ENCODE measurements at places on chromosomes 5 and 9.

DNA sequence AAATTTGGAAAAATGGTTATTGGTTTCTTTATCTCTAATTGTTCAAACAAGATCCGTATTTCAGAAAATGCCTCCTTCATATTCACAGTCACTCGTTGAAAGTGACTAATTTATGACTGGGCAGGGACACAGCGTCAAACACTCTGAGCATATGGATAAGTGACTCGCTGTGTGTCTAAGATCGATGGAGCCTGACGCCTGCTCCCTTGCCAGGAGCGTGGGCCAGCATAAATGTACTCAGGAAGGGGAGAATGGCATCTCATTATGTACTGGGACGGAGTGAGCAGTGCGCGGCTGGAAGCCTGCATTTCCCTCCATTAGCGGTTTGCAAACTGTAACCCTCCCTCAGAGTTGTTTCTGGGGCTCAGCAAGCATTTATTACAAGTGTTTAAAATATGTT, 79.8 kb upstream of the CAST start:
- no peak for DNase-seq

DNA sequence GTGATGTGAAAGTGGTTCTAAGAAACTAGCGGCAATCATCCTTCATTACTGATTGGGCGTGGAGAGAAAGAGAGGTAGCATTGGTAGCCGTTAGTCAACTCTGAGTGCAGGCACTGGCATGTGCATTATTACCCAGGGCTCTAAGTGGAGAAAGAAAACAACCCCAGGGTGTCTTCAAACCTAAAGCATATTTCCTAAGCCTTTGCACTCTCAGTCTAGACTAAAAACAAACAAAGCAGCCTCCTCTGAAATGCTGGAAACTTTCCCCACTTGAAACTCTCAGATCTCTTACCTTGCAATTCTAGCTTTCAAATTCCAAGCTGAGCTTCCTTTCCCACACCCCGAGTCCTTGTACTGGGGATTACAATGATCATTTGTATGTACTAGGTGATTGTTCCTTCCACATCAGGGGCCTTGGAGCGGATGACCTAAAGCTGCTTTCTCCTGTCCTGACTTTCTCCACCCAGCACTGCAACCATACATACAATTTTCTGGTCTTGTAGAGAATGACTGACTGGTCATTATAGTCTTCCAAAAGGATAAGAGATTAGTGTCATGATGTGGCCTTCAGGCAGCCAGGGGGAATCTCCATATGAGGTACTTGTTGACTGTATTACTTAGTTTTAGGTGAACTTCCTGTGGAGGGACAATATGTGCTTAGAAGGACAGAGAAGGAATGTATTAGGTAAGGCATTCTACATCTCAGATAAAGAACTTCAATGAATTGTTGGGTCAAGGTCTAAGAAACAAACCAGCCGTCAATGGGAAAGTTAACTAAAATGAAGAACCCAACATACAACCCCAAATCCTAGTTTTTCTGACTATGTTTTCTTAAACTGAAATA, 98.3 kb upstream of the CDKN2B start:
- DNase-seq, result peak; percentile 95

DNA sequence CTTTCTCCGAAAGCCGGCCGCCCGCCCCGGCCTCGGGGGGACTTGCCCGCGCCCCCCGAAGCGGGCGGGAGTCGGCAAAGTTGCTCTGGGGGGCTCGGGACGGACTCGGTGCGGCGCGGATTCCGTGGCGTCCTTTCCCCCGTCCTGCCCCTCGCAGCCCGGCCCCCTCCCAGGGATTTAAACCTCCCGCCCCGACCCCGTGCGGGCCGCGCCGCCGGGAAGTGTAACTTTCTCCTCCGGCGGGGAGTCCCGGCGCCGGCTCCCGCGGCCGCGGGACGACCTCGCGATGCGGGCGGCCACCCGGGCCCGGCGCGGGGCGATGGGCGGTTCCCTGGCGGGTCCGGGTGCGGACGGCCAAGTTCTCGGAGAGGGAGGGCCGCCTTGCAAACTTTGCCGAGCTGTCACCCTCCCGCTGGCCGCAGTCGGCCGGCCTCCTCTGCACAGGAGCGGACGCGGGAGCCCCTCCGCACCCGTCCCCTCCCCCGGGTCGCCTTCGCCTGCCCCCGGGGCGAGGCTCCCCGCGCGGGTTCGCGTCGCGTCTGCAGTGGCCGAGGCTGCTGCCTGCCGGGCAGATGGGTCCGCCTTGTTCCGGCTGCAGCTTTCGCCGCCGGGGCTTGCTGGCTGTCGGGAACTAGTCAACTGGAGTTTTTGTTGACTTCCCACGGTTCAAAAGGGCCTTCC, 732 bp downstream of the PBX3 start:
- DNase-seq, result peak; percentile 31

GRCh38 chr5:64690104-64690416, 243 bp upstream of the SHISAL2B start:
- no peak for DNase-seq

DNA sequence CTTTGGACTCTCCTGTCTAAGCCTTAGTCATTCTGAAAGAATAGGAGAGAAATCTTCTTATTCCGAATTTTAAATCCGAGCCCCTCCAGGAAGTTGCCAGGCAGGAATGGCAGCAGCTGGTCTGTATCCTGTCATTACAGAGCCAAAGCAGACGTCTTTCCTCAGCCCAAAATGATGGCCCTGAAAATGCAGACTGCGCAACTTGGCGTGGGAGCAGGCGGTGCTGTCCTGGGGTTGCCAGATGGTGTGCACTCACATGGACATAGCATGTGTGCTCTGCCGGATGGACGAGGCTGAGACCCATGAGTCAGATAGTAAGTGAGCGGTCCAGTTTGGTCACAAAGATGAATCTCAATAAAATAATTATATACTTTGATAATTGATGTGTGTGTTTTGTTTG, 410.4 kb downstream of the KCTD16 start:
- DNase-seq, result no peak

DNA sequence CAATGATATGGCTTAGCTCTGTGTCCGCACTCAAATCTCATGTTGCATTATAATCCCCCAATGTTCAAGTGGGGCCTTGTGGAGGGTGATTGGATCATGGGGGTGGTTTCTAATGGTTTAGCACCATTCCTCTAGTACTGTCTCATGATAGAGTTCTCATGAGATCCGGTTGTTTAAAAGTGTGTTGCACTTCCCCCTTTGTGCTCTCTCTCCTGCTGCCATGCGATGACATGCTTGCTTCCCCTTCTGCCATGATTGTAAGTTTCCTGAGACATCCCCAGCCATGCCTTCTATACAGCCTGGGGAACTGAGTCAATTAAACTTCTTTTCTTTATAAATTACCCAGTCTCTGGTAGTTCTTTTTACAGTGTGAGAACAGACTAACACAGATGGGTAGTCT, 427.1 kb downstream of the CHSY3 start:
- DNase-seq, result no peak

DNA sequence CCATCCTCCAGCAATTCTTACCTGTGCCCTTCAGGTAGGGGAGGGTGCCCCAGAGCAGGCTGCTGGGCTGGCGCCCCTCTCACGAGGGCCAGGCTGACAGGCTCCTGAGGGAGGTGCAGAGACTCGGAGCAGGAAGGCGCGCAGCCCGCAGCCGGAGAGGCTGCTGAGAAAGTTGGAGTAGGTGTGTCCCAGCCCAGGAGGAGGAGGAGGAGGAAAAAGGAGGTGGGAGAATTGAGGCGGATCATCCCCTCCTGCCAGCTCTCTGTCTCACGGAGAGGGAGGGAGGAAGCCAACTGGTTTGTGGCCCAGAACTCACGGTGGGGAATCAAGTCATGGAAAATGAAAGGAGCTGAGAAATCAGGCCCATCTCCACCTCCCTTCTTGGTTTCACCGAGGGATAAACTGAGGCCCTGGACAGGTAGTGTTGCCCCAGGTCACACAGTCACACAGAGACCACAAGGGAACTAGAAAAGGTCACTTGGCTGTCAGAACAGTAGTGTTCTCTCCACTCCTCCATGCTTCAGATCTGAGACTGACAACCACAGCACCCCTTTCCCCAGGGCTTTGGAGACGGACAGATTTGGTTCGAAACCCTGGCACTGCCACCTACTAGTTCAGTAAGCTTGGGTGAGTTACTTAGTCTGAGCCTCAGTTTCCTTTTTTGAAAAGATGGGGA, at the start of gene FAT2:
Gene FAT2, minus strand, starts transcription at position 188 of the 676 bp plus-strand sequence. CDS start 22,400 bp downstream, outside the sequence.
- DNase-seq, result no peak

DNA sequence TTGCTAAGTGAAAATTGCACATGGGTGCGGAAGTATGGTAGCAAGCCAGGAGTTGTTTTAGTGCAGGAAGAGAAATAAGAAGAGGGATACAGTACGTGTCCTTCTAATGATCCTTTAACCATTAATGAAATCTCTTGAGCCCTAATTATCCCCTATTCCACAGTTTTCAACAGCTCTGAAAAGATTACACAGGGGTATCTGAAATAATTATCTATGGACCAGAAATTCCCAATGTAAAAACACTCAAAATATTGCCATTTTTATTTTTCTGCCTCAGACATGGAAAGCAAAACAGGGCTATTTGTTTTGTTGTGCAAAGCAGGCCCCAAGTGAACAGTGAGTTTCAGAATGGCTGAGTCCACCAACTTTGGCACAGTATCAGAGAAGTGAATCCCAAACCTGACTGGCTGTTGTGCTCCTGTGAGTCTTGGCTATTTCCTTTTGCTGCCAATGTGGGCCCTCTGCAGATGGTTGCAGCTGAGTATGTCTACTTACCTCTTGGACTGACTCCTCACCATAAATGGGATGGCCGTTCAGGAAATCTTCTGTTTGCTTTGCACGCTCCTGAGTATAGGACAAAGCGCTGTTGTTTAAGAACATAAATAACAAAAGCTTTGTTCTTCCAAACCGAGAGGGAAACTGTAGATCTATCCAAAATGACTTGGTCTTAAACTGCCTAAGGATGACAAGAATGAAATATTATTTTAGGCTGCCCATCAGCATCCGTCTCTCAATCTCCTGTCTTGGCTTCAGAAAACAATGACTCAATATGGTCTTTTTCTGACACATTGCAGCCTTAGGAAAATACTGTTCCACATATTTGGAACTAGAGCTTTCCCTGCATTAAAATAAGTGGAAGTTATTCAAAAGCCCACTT, 204.1 kb downstream of the DEPDC1B start:
- DNase-seq, result no peak

- no peak for DNase-seq
Observed at GRCh38 chr5:138927979-138928378, 52.8 kb upstream of the LRRTM2 start.

DNA sequence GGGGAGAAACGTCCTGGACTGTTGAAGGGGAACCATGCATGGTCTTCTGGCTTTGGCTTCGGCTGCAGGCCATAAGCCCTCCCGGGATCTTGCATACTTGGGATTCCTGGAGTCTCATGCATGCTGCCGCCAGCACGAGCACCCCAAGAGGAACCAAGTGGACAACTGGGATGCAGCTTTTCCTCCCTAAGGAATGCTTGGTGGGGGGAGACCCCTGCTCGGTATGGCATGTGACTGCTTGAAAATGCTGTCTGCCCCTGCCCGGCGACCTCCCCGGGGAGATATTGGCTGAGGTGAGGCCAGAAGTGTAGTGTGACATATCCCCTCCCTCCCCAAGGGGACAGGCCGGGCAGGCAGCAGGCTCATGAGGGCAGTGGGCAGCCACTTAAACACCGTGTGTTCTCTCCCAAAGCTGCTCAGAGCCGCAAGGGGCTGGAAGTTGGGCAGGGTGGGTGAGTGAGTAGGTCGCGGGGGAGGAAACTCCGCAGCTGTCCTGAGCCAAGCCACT, 15.7 kb downstream of the TMEM171 start:
- DNase-seq, result no peak

DNA sequence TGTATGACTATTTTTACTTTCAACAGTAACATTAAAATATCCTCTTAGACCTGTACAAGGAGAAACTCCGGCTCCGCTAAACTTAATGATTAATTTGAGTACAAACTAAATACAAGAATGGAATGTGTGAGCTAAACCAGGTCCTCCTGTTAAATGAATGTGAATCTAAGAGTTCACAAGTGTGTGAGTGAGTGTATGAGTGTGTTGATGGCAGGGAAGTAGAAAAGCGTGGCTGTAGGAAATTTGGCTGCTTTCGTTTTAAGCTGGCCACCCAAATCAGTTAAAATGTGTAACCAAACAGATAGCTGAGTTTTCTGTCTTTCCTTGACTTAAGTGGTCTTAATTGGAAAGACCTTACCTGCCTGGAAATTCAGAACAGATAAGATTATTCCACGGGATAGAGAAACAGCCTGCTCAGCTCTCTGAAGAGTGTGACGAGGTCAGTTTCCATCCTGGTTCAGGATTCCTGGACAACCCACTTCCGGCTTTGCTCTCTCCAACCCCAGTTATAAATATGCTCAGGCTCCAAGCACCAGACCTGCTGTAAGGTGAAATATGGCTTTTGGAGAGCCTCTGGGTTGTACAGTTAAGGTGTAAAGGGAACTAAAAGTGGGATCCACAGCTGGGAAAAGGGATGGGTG, 908.6 kb upstream of the EDIL3 start:
- no peak for DNase-seq

DNA sequence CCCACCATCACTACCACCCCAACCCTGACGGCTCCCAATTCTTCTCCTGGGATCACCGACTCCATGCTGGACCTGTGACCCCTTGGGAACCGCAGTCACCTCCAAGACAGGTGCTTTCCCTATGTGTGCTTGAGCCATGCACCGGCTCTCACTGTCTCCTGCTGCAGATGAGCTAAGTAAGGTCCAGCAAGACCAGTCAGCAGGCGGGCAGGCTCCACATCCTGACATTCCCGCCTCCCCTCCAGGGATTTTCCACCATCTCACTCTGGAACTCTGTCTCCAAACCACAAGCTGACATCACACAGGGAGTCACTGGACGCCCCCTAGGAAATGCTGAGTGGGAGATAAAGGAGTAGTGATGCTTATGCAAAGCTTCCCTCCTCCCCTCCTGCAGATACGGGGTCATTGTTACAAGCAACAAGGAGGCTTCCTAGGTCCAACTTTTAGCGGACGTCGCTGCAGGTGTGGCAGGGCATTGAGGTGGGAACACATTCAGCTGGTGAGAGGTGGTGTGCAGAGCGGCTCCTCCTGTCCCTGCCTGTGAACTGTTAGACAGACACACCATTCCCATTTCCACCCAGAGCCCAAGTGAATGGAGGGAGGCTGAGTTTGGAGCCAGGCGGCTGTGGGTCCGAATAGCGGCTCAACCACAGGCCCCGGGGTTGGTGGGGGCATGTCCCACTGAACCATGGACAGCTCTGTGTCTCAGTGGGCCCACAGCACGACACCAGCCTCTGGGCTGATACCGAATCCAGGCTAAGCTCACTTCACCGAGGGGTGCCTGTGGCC, 129.2 kb upstream of the PHYKPL start:
- no peak for DNase-seq

Measured in iris pigment epithelial cell (primary cell).